Upper lobe of left lung (tissue), 6 donors: ENCODE measurements at places on chromosomes 5 and 9. TPM values are rescaled to one million over a fixed set of nuclear protein-coding genes. Genes with fewer than 3 reads are reported as not detected.

GRCh38 chr5:90562341-90562740, 3.7 kb downstream of the ADGRV1 start:
- peaks cover 6% of the 10 kb centered on the region for H3K4me1 ChIP-seq
- peaks cover 8% of the 10 kb centered on the region for H3K27me3 ChIP-seq
- DNase-seq = no peak
- H3K36me3 ChIP-seq = no peaks in the 10 kb centered on the region
- H3K4me3 ChIP-seq = no peak overlapping the region

The PCDHGC3 gene
- 61.7 TPM for total RNA-seq

The RANBP17 gene
- total RNA-seq = 20.2 TPM

The C7 gene
- total RNA-seq = 183 TPM

GRCh38 chr5:59703789-59704188, 189.7 kb downstream of the PDE4D start:
- no peaks in the 10 kb centered on the region for H3K4me1 ChIP-seq
- H3K4me3 ChIP-seq = no peak overlapping the region
- H3K36me3 ChIP-seq = no peaks in the 10 kb centered on the region
- no peak for DNase-seq

DNA sequence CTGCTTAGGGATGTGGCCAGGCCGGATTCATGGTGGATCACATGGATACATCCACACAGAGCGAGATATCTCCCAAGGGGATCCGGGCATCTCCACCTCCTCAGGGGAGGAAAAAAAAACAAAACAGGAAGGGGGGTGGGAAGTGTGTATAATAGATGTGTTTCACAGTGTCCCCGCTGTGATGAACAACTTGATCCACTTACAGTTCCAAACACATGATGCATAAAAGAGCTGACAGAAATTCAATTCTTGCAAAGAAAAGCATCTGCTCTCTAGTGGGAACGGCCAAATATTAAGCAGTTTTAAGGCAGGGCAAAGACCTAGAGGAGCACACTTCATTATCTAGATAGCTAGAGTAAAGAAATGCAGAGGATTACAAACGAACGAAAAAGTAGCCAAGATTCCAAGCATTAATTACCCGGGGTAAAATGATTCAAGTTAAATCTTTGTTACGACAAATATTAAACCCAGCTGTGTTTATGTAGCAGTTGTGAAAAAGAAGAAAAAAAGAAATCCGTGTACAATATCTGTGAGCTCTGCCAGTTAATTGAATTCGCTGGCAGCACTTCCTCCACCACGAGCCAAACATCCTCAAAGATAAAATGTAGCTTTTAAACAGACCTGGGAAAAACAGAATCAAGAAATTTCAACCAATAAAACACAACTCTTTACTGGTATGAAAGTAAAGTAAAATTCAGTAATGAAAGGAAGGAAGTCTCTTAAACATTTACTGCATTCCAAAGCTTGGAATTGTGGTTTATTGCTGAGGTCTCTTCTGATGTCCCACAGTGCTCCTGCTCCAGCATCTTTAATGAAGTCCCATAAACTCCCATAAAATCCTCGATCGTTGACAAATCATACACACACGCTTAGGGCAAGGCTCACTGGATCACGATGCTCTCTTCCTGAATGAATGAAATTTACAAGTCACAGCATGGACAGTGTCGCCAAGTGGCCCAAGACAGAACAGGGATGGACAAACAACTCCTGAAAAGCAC, 213.0 kb downstream of the CRB2 start:
- H3K4me1 ChIP-seq = peaks cover 5% of the 10 kb centered on the region
- DNase-seq = no peak
- H3K27ac ChIP-seq = no peak overlapping the region
- H3K27me3 ChIP-seq = no peaks in the 10 kb centered on the region
- no peak overlapping the region for H3K4me3 ChIP-seq

The CTNND2 gene
- total RNA-seq = 1.2 TPM

GRCh38 chr9:13491493-13492424, 212.3 kb upstream of the MPDZ start:
- H3K4me1 ChIP-seq = no peaks in the 10 kb centered on the region
- no peak overlapping the region for H3K27ac ChIP-seq
- no peaks in the 10 kb centered on the region for H3K36me3 ChIP-seq
- DNase-seq = no peak
- no peak overlapping the region for H3K4me3 ChIP-seq
